Common myeloid progenitor, CD34-positive (primary cell): ENCODE measurements at places on chromosomes 11 and 22.

GRCh38 chr11:26992031-26992541 lies 1.8 kb upstream of the FIBIN start:
- DNase-seq, result no peak

DNA sequence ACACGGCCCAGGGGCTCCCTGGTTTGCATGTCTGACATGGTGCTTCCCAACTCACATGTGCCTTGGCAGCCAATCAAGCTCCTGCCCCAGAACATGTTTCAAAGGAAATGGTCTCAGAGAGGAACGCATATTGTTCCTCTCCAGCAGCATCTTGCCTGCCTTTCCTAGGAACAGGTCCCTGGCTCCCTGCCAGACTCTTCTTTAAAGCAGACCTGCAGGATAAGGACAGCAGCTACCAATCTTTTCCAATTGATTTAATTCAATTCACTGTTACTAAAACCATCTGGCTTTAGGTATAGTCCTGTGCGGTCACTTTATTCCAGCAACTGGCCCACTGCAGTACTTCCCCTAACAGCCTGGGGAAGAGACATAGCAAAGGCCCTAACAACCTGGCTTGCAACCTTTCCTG lies 79.9 kb downstream of the AMBRA1 start:
- DNase-seq, result no peak

DNA sequence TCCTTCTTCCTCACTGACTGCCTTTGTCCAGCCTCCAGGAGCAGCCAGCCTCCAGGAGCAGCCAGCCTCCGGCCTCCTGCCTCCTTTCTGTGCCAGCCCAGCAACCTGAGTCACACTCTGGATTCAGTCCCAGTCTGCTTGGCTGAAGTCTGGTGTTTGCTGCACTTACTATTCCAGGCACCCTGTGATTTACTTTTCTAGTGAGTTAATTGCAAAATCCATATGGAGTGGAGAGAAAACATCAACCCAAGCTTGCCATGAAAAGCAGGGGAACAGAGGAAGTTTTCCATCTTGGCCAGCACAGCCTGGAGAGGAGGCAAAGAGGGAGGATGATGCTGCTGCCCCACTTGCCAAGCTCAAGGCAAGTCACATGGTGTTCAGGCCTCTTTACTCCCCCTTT lies 400.5 kb downstream of the TENM4 start:
- no peak for DNase-seq

- DNase-seq, result no peak
Observed at GRCh38 chr22:35591714-35592417, 25.3 kb downstream of the MB start.

- DNase-seq, result peak; percentile 42
Observed at GRCh38 chr22:29524442-29525191, 28.9 kb downstream of the THOC5 start.

- no peak for DNase-seq
Observed at GRCh38 chr11:75949023-75949672, 134.1 kb downstream of the UVRAG start.
